Left lung (tissue), 14 donors: ENCODE measurements at places on chromosomes 3 and 15. TPM values are rescaled to one million over a fixed set of nuclear protein-coding genes. Genes with fewer than 3 reads are reported as not detected.

- no peaks in the 10 kb centered on the region for H3K36me3 ChIP-seq
- no peak overlapping the region for H3K27ac ChIP-seq
- no peak overlapping the region for H3K4me3 ChIP-seq
- H3K4me1 ChIP-seq: peaks cover 7% of the 10 kb centered on the region
Observed at GRCh38 chr3:44228900-44229299, 12.8 kb upstream of the TOPAZ1 start.

GRCh38 chr3:182683858-182684257, 109.4 kb upstream of the ATP11B start:
- H3K27ac ChIP-seq: no peak overlapping the region
- no peak for DNase-seq
- no peak overlapping the region for H3K4me3 ChIP-seq
- peaks cover 68% of the 10 kb centered on the region for H3K27me3 ChIP-seq
- no peaks in the 10 kb centered on the region for H3K4me1 ChIP-seq

Gene RUVBL1
- polyA plus RNA-seq: 49.5 TPM

DNA sequence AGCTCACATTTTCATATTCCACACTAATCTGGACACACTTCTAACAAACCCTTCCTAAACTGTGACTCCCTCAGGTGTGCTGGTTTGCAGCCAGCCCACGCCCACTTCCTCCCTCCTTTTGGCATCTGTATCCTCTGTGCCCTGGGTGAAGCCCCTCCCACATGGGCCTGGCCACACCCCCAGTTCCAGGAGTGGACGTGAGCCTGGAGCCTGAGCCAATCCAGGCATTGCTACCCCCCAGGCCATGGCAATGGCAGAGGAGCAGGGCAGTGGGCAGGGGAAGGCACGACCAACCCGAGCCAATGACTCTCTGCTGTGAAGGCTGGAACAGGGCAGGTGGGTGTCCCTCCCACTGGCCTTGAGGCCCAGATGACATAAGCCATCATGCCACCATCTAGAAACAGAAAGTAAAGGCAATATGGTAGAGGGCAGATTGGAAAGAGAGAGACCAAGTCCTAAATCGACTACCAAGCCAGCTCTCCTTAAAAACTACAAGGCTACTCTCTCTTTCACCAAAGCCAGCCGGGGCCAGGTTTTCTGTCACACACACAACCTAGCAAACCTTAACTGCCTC, 18.6 kb downstream of the FAM174B start:
- peaks cover 18% of the 10 kb centered on the region for H3K4me1 ChIP-seq
- no peak overlapping the region for H3K4me3 ChIP-seq
- DNase-seq: peak; percentile 84
- no peaks in the 10 kb centered on the region for H3K36me3 ChIP-seq
- H3K27me3 ChIP-seq: no peaks in the 10 kb centered on the region

DNA sequence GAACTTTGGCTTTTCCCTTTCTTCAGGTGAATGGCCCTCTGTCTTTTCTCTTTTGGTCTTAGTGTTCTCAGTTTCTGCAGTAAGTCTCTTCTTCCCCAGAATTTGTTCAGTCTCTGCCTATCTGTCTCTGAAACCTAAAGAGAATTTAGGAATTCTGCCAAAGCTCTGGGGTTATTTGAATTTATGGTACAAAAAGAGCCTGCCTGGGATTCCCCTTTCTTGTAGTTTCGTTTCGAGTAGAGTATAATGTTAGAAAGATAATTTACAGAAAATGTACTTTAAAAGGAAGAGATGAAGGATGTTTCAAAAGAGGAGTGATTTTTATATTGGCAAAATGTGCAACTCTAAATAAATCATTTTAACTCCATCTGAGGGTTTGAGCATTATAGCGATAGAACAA, 247.4 kb upstream of the SATB1 start:
- no peak overlapping the region for H3K4me3 ChIP-seq
- no peaks in the 10 kb centered on the region for H3K4me1 ChIP-seq
- no peak for DNase-seq
- no peaks in the 10 kb centered on the region for H3K27me3 ChIP-seq

DNA sequence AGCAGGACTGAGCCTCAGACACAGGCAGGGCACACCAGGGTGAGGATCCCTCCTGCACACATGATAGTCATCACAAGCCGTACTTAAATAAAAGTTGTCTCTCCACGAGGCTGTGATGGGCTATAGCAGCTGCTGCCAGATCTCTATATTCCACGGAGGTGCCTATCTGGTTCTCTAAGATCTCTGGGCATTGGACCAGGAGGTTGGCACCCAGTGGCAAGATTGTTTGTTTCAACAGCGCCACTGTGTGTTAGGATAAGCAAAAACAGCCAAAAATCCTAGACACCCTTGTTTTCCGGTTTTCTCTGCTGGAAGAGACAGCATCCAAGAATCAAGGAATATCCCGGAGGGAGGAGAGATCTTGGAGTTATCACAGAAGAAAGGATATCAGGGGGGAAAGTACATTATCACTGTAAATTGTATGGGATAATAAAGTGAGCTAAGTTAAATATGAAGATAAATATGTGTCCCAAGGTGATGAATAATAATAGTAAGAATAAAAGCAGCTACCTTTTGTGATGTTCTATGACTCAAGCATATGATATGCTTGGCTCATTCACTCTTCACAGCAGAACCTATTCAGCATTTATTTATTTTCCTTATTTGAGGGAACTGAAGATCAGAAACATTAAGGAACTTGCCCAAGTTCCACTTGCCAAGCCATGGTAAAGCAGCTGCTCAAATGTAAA, 90.6 kb upstream of the AKAP13 start:
- H3K36me3 ChIP-seq: no peaks in the 10 kb centered on the region
- no peak overlapping the region for H3K4me3 ChIP-seq
- H3K27me3 ChIP-seq: no peaks in the 10 kb centered on the region
- H3K27ac ChIP-seq: no peak overlapping the region
- DNase-seq: no peak

GRCh38 chr3:110955301-110955880, 116.2 kb upstream of the NECTIN3 start:
- no peaks in the 10 kb centered on the region for H3K4me1 ChIP-seq
- H3K4me3 ChIP-seq: no peak overlapping the region
- no peak overlapping the region for H3K27ac ChIP-seq
- no peaks in the 10 kb centered on the region for H3K27me3 ChIP-seq
- H3K36me3 ChIP-seq: no peaks in the 10 kb centered on the region
- no peak for DNase-seq

Gene KLHL40
- polyA plus RNA-seq: not detected

GRCh38 chr3:133451309-133451708, 51.5 kb downstream of the BFSP2 start:
- no peak overlapping the region for H3K27ac ChIP-seq
- H3K4me1 ChIP-seq: no peaks in the 10 kb centered on the region
- no peak for DNase-seq
- no peaks in the 10 kb centered on the region for H3K36me3 ChIP-seq

- no peaks in the 10 kb centered on the region for H3K27me3 ChIP-seq
- peak; percentile 51 for DNase-seq
- H3K36me3 ChIP-seq: no peaks in the 10 kb centered on the region
- H3K4me1 ChIP-seq: peaks cover 9% of the 10 kb centered on the region
- no peak overlapping the region for H3K27ac ChIP-seq
- no peak overlapping the region for H3K4me3 ChIP-seq
Observed at GRCh38 chr3:194129581-194130133, 6.3 kb upstream of the HES1 start.

DNA sequence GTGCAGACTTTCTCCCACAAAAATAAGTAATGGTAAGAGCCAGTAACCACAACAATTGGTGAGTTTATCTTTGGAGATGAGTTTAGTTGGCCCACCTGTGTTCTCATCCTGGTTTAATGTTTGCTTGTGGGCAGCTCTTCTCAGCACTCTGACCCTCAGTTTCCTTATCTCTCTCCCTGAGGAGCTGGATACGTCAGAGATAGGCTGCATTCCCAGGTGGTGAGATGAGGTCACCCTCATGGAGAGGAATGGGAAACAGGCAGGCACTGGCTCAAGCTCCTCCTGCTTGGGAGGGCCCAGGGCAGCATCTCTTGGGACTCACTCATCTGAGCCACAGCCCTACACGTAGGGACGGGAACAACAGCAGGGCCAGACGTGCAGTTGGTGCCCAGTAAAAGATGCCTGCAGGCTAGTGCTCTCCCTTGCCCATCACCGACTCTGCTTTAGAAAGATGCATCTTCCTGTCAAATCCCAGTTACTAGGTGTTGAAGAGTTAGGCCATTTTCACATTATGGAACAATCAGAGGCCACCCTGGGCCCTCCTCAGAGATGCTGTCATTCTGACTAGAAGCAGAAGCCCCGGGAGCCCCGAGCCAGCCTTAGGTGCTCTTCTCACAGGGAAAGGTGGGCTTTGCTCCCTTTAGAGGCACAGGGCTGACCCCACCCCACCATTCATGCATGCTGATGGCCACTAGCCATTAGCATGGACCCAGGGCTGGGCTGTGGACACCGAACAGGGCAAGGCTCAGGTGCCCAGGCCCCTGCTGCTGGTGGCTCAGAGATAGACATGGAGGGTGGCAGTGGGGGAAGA, 59.7 kb downstream of the GRIP2 start:
- H3K4me3 ChIP-seq: no peak overlapping the region
- H3K27ac ChIP-seq: no peak overlapping the region
- no peak for DNase-seq
- peaks cover 100% of the 10 kb centered on the region for H3K36me3 ChIP-seq
- no peaks in the 10 kb centered on the region for H3K27me3 ChIP-seq

- no peaks in the 10 kb centered on the region for H3K36me3 ChIP-seq
- no peak overlapping the region for H3K27ac ChIP-seq
- no peak for DNase-seq
- H3K27me3 ChIP-seq: no peaks in the 10 kb centered on the region
- H3K4me1 ChIP-seq: no peaks in the 10 kb centered on the region
Observed at GRCh38 chr15:56199038-56199437, 44.6 kb downstream of the RFX7 start.

DNA sequence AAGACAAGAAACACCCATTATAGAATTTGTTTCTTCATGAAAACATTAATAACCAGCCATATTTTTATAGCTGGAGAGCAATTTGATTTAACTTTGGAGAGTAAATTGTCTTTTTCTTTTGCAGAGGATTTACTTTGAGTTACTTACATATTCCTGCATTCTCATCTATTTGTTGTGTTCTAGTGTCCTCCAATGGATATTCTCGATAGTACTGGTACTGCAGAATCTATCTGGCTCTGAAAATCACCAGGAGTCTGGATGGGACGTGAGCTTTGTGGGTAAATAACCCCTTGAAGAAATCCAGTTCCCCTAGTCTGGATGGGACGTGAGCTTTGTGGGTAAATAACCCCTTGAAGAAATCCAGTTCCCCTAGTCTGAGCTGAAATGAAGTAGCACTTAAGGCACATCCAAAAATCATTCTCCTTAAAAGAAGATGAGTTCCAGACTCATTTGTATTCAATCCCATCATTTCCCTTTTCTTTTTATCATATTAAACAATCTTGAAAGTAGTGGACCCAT, 294.1 kb upstream of the UBE2E2 start:
- no peaks in the 10 kb centered on the region for H3K36me3 ChIP-seq
- H3K4me1 ChIP-seq: no peaks in the 10 kb centered on the region
- H3K4me3 ChIP-seq: no peak overlapping the region
- DNase-seq: no peak
- H3K27ac ChIP-seq: no peak overlapping the region

DNA sequence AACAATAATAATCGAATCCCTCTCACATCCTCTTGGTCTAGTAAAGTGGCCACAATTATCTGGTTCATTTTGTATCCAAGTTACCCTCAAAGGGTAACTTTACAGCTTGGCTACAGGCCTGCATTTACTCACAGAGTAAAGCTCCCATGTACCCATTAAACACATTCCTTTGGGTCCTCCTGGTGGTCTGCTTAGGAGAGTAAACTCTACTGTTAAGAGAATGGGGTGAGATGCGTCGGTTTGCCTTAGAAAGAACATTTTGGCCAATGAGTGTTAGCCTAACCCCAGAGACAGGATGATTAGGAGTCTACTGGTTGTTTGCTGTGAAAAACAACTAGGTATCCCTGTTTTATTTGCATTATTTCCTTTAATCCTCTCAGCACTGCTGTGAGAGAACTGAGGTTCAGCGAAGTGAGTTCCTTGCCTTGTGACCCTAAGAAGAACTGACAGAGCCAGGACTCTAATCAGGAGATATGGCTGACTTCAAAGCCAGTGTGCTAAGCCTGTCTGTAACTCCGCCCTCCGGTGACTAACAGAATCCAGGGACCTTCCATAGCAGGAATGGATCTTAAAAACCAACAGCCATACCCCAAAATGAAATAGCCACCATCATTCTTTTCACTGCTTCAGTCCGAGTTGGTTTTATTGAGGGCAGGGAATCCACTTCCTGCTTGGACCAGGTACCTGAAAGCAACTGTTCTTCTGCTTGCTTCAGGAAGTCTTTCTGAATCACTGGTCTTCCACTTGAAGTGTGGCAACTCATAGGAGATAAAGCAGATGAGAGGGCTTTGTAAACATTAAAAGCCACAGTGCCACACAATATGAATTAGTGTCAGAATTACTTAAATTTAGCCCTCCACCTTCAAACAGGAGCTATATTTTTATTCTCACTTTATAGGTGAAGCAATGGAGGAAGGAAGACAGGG, 317.3 kb upstream of the WNT5A start:
- H3K27ac ChIP-seq: no peak overlapping the region
- DNase-seq: no peak
- no peaks in the 10 kb centered on the region for H3K4me1 ChIP-seq
- H3K36me3 ChIP-seq: no peaks in the 10 kb centered on the region
- no peaks in the 10 kb centered on the region for H3K27me3 ChIP-seq

DNA sequence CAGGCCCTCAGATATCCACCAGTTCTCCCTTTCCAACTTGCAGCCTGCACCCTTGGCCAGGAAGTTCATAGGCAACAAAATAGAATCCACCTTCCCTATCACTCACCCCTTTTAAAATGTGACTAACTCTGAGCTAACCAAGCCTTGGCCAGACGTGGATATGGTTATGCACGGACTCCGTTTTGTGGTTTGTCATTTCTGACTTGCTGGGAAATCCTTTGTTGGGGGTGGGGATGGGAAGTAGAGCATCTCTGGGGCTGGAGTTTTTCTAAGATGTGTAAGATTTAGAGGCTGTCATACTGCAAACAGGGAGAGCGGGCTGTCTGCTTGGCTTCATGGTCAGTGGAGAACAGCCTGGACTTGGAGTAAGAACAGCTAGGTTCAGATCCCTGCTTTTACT, 62.6 kb downstream of the SMAD3 start:
- no peak for DNase-seq
- no peak overlapping the region for H3K27ac ChIP-seq
- peaks cover 18% of the 10 kb centered on the region for H3K4me1 ChIP-seq
- H3K36me3 ChIP-seq: no peaks in the 10 kb centered on the region

GRCh38 chr15:23854203-23854911, 167.3 kb upstream of the NDN start:
- H3K4me1 ChIP-seq: no peaks in the 10 kb centered on the region
- no peak for DNase-seq
- no peaks in the 10 kb centered on the region for H3K36me3 ChIP-seq
- H3K27me3 ChIP-seq: peaks cover 4% of the 10 kb centered on the region
